Epithelial cell of umbilical artery (primary cell): ENCODE measurements at places on chromosomes 12 and 14. TPM values are rescaled to one million over a fixed set of nuclear protein-coding genes. Genes with fewer than 3 reads are reported as not detected.

MYO1H gene
- not detected in 2 replicates for total RNA-seq

KRT83 gene
- not detected in 2 replicates for total RNA-seq

SERPINA12 gene
- total RNA-seq, result not detected in 2 replicates

NAV3 gene
- 17.9 and 24.2 TPM in 2 replicates for total RNA-seq

KRT73 gene
- not detected in 2 replicates for total RNA-seq

TAS2R9 gene
- 0.32 TPM in 1 of 2 replicates, not detected in the other for total RNA-seq

PTPRB gene
- 55.9 and 92.9 TPM in 2 replicates for total RNA-seq

CDCA4 gene
- total RNA-seq, result 49.7 and 51.0 TPM in 2 replicates

GEMIN2 gene
- 41.0 and 56.5 TPM in 2 replicates for total RNA-seq

OTOGL gene
- 1.8 and 4.2 TPM in 2 replicates for total RNA-seq

PITPNM2 gene
- 2.6 and 3.6 TPM in 2 replicates for total RNA-seq

SRGAP1 gene
- 1.3 and 4.0 TPM in 2 replicates for total RNA-seq
